ENCODE measurements at places on chromosomes 3 and 15.

DNA sequence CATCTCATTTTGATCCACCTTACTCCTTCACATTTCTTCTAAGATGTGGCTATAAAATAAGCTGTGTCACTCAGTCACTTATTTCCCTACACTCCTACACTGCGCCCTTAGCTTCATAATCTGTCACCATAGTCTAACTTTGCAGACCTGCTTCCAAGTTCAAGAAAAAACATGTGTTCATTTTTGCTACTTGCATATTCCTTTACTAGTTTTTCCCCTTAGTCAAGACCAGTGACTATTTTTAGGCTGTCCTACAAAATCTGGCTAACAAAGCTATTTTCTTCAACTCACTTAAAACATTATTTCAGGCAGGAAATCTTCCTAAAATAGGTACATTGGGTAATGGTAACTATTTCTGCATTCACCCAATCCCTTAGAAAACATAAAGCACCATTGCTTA is 272.5 kb downstream of the TBC1D5 start:
- no peak for DNase-seq

DNA sequence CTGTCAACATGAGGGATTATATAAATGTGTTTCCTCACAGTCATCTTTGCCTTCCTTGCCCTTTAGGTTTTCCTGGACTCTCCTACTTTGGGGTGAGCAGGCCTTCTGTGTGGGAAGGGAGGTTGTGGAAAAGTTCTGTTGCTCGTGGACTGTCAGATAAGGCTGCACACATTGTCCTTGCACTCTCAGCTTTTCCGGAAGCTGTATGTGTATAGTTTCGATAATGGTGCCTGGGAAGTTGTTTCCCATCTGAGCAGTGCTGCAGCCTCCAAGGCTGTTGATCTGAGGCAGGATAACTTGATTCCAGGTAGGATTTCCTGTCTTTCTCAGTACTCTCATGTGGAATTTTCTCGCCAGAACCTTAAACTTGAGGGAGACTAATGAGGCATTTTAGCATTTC is 297.8 kb upstream of the AZI2 start:
- DNase-seq = no peak

- DNase-seq = peak; percentile 12
Observed at GRCh38 chr3:42376344-42376798, 34.0 kb downstream of the LYZL4 start.

DNA sequence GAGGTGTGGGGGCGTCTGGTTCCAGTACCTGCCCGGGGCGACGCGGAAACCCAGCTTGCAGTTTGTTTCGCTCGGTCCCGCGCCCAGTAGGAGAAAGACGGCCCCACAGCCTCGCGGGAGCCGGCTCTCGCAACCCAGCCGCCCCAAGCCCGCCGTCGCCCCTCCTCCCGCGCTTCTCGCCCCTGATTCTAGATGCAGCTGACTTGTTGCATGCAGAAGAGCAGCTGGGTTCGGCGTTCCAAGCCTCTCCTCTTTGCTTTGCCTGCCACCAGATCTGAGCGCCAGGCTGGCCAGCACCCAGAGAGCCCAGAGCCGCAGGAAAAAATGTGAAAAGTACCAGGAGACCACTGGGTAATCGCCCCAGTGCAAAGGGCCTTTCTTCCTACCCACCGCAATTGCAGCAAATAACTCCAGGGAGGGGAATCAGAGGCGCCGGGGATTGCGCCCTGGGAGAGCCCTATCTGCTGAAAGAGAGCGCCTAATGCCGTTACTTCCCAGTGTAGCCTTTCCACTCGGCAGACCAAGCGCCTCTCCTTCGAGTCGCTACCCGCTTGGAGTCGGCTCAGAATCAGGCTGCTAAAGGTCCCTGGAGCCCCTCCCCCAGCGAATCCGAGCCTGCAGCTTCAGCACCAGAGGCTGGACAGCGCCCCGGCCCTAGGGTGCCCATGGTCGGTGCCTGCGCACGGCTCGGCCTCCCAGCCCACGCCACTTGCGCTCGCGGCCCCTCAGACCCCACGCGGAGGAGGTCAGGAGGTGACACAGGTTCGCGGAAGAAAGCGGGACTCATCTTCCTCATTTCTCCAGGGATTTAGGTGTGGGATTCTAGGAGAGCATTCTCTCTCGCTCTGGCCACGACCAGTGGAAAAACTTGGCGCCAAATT is 15.7 kb upstream of the AEN start:
- peak; percentile 54 for DNase-seq

- DNase-seq = no peak
Observed at GRCh38 chr3:124163689-124164088, 171.8 kb upstream of the ROPN1 start.

GRCh38 chr3:140809316-140809715 is 131.5 kb downstream of the TRIM42 start:
- DNase-seq = no peak

DNA sequence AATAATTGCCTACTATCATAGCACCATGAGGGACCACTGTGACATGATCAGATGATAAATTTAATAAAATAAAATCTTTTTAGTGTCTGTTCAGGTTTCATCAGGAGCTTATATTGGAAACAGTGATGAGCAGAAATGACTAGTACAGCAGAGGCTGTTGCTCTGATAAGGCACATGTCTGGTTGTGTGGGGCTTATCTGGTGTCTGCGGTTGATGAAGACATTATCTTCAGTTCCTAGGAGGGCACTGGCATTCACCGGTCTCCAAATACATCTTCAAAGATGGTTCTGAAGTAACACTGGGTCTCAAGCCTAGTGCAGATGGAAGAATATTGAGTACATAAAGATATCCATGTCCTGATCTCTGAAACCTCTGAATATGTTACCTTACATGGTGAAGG is 125.3 kb downstream of the SUCNR1 start:
- DNase-seq = no peak

GRCh38 chr3:120664926-120665325 is 17.1 kb downstream of the HGD start:
- DNase-seq = no peak

DNA sequence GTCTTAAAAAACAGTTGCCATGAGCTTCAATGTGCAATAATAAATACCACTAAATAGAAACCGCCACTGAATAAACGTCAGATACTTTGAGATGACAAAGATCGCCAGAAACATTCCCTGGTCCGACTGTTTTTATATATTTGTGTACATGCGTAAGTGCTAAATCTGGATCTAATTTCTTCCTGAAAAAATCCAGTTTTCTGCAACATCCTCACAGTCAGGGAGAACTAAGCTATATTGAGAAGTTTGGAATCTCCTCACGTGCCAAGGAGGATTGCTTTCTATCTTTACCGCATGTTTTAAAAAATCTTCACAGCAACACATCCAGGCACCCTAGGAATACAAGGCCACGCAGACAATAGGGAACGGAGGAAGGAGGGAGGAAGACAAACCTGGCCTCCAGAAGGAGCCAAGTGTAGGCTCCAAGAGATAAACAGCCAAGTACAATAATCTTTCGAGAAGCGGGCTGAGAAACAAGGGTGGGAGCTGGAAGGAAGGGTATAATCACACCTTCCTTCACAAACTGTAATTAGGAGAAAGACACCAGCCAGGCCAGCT is 5.7 kb downstream of the VGLL4 start:
- DNase-seq = no peak

DNA sequence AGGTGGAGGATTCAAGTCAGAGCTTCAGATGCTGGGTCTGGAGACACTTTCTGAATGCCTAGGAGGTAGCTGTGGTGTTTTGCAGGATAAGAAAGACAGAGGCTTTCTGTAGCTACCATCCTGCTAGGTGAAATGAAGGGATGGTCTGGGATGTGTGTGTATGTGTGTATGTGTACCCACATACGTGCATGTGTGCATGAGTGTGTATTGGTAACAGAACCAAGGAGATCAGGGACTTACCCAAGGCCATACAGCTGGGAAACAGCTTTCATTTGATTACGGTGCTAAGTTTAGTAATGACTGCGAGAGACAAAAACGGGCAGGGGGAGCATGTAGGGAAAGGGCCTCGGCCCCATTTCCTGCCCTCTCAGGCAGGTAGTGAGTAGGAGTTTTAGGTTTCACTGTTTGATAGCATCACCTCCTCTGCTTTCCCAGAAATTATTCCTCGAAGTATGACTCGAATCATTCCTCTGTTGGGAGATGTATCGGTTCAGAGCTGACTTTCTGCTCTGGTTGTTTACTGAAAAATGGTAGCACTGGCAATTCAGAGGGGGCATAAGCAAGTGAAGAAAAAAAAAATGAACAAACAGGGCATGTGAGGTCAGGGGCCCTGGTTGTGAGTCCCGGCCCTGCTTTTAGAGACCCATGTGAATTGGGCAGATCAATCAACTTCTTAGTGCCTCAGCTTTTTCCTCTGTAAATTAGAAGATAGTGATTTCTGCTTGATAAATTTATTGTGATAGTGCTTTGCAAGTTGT is 130.7 kb downstream of the LPP start:
- DNase-seq = peak; percentile 45

DNA sequence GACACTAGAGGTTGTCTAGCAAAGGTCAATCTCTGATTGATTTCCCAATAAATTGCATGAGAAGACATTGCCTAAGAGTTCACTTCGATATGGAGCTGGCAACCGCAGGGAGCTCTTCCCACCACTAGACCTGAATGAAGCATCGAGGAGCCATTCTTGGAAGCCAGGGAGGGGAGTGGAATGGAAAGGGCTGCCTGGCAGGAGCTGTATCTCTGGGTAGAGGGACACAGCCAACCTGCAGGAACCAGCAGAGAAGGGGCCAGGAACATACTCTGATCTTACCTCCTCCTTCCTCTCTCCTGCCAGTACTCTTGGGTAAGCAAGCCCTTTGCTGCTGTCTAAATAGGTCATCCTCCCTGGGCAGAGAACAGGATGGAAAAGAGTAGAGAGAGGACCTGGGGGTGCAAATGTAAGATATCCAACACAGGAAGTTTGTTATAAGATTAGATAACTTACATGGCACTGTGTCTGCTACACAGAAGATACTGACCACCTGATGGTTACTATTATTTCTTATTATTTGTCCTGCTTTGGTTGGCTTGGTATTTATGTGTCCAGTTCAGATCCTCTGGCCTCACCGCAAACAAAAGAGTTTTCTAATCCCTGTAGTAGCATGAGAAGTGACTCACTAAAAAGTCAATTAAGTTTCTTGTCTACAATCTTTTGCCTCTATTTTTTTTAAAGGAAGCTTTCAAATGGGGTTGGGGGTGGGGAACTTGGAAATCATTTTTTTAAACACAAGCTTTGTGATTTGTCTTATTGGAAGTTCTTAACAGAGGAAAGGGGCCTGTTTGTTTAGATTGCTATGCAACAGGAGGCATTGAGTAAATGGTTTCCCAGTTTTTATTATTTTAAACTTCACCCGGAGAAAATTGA is 156.7 kb upstream of the TSC22D2 start:
- no peak for DNase-seq

- no peak for DNase-seq
Observed at GRCh38 chr3:157819270-157820156, 286.7 kb downstream of the SHOX2 start.

GRCh38 chr3:71931922-71932321 is 147.0 kb upstream of the PROK2 start:
- no peak for DNase-seq

- DNase-seq = no peak
Observed at GRCh38 chr3:138062626-138063025, 52.7 kb downstream of the CLDN18 start.

DNA sequence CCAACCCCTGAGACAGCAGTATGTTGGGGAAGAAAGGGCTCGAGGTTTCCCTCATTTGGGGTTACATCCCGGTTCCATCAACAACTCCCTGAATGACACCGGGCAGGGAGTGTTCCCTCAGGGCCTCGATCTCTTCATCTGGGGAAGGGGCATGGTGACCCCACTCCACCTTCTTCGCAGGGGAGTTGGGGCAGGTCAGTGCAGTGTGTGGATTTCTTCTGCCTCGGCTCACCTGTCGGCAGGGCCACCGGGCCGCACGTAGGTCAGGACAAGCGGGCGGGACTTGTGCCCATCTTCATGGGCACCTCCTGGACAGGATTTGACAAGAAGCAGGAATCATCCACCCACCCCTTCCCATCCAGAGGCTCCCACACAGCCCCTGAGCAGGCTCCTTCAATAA is 17.4 kb downstream of the GRIP2 start:
- DNase-seq = no peak

- peak; percentile 40 for DNase-seq
Observed at GRCh38 chr3:127590282-127590592, 296 bp downstream of the TPRA1 start.

GRCh38 chr15:74982183-74982582 is 13.2 kb upstream of the SCAMP5 start:
- no peak for DNase-seq

DNA sequence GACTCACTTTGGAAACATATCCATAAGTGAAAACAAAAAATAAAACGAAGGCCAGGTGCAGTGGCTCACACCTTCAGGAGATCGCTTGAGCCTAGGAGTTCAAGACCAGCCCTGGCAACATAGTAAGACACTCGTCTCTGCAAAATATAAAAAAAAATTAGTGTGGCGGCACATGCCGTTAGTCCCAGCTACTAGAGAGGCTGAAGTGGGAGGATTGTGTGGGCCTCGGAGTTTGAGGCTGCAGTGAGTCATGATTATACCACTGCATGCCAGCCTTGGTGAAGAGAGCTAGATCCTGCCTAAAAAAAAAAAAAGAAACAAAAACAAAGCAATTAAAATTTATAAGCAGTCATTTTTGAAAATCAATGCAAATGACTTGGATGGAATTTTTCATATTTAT is 54.7 kb upstream of the NANOGP8 start:
- DNase-seq = no peak

GRCh38 chr3:79543218-79543982 is 224.4 kb downstream of the ROBO1 start:
- no peak for DNase-seq

DNA sequence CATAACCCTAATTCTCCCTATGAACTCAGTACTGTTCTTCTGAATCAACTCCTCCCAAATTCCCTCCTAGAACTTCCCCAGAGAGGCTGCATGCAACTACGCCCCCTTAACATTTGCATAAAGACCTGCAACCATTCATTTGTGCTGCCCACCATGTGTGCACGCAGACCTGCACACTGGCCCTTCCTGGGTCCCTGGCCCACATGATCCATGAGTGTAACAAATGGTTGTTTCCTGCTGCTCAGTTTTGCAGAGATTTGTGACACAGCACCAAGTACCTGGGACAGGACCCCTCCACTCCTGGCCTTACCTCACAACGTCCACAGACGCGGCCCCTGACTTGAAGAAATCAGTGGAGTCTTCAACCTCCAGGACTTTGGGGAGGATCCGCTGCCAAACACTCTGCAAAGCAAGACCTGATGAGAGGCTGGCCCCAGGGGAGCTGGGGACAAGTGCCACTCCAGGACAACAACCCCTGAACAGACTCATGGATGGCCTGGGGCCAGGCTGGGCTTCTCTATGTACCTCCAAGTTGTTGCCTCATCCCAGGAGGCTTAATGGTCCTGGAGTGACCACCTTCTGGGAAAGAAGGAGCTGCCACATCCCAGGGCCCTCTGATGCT is 33.8 kb downstream of the ALDH1L1 start:
- DNase-seq = no peak

Measured in stimulated activated CD4-positive, alpha-beta T cell treated with anti-CD3 and anti-CD28 coated beads, Interleukin-12 subunit alpha, Interleukin-12 subunit beta, amount 100 ng/mL, for 4 hours (primary cell).